ENCODE measurements at places on chromosomes 12 and 14.

- peak; percentile 41 for DNase-seq
Observed at GRCh38 chr12:101670007-101670671, 27.3 kb upstream of the CHPT1 start.

DNA sequence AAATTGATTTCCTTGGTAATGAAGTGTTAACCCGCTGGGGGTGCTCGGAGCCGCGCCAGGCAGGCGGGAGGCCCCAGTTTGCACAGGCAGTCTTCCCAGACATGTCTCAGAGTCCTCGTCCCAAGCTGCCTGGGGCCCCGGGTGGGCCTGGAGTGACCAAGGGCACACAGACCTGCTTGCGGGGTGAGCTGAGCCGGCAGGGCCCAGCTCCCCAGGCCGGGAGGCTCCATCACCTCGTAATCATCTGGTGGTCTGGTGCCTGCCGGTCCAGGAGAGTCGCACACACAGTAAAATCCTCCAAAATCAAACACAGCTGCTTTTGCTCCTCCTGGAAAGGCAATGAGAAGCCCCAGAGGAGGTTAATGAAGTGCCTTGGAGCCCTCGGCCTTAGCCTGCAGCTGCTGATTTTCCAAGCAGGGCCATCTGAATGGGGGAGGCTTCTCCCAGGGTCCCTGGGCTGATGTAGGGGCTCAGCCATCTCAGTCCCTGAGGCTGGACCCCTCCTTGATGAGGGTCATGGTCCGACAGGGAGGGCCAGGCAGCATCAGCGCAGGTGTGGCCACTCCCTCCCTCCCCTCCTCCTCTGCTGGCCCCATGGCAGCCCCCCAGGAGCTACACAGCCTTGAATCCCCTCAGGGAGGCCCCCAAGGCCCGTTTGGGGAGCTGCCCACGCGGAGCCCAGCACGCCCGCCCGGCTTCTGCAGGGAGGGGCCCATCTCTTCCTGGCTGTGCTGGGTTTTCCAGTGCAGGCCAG, 39.4 kb upstream of the FBRSL1 start:
- DNase-seq: no peak

GRCh38 chr12:130097798-130098255, 64.4 kb upstream of the FZD10 start:
- DNase-seq: no peak

DNA sequence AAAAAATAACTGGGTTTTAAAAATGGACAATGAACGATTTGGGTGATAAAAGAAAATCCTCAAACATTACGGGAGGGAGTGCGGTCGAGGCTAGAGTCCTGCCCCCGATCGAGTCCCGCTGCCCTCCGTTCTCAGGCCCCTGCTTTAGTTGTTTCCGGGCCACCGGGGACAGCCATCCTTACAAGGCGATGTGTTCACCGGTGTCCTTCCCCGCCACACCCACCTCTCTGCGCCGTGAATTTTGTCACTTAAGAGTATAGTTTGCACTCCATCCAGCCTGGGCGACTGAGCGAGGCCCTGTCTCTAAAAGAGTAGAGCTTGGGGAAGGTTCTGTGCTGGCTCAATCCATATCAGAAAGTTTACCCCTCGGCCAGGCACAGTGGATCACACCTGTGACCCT, 2.9 kb downstream of the ULK1 start:
- no peak for DNase-seq

All from RKO (cell line).